CD4-positive, CD25-positive, alpha-beta regulatory T cell (primary cell): ENCODE measurements at places on chromosomes 1 and 21. TPM values are rescaled to one million over a fixed set of nuclear protein-coding genes. Genes with fewer than 3 reads are reported as not detected.

- peak; percentile 54 for DNase-seq
Measured at GRCh38 chr1:41682845-41683625, 198.6 kb upstream of the EDN2 start.

The ITLN1 gene
- total RNA-seq = not detected

- no peak for DNase-seq
Measured at GRCh38 chr1:82317671-82318070, 516.9 kb downstream of the ADGRL2 start.

The ACTA1 gene
- total RNA-seq = not detected

DNA sequence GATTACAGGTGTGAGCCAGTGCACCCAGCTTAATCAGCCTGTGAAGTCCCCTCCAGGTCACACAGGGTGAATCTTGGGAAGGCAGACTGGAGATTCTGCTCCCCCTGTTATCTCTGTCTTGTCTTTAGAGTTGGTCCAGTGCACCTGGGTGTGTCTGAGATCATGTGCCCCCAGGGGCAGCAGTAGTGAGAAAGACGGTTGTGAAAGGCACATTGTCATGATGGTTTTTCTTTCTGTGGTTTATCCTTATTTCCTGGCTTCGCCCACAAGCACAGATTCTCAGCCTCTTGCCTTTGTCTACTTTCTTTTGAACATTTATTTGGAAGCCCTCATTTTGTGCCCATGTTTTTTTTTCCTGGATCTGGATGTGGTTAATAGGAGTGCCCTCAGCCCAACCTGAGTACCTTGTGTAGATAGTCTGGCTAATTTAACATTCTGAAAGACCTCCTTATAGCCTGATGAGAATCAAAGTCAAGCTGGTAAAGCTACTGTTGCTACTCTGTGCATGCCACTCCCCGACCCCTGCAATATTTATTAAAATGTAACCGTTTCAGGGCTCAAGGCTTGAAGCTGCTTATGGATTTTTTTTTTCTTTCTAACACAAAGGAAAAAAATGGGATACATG, 23.7 kb downstream of the UCK2 start:
- no peak for DNase-seq

The OLFML3 gene
- 0.64 TPM for total RNA-seq

The SPATA21 gene
- total RNA-seq = not detected

DNA sequence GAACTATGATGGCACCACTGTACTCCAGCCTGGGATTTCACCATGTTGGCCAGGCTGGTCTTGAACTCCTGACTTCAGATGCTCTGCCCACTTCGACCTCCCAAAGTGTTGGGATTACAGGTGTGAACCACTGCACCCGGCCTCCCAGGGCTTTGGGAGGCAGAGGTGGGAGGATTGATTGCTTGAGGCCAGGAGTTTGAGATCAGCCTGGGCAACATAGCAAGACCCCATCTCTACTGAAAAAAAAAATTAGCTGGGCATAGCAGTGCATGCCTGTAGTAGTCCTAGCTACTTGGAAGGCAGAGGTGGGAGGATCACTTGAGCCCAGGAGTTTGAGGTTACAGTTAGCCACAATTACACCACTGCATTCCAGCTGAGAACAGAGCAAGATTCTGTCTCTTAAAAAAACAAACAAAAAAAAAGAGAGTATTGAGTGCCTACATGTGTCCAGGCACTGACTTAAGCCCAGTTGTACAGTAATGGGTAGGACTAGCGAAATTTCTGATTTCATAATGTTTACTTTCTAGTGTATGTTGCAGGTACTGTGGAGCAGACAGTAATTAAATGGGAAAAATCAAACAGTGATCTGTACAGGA, 4.2 kb downstream of the MANEAL start:
- no peak for DNase-seq

DNA sequence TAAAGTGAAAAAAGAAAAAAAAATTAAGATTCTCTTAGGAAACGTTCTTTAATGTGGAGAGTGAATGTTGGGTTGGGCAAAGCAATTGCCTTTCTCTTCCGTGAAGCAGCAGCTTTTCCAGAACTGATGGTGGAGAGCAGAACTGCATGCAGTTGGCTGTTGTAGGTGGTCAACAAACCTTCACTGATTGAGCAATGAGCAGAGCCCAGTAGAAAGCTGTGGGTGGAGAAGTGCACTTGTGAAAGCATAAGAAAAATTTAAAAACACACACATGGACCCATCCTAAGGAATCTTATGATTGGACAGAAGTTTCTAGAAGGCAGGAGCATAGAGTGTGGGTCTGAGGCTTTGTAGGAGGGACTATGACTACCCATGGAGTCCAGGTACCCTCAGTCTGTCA, 4.5 kb downstream of the PRELP start:
- DNase-seq = no peak

DNA sequence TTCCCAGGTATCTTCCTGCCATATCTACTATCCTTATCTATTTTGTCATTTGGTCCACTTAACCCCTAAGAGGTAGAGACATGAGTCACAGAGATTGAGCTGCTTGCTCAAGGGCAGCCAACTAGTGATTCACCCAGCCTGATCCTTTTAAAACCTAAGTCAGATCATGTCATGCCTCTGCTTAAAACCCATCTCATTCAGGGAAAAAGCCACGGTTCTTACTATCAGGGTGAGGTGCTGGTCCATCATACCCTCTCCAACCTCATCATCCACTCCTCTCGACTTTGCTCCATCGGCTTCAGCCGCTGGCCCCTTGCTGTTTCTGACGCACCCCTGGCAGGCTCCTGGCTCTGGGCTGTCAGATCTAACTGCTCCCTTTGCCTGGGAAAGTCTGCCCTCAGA, 14.4 kb upstream of the PPP1R15B start:
- no peak for DNase-seq

The OR6N1 gene
- not detected for total RNA-seq

The OLIG2 gene
- not detected for total RNA-seq

DNA sequence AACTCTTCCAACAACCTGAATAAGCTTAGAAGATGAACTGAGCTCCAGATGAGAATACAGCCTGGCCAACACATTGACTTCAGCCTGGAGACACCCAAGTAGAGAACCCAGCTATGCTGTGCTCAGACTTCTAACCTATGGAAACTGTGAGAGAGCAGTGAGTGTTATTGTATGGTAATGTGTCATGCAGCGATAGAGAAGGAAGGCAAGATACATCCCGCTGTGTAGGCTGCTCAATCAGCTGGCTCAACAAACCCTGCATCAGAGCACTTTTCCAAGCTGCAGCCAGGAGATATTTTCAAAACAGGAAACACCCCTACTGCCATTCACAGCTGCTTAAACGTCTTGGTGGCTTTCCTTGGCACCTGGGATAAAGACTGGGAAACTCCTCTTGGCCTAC, 321.3 kb downstream of the SIPA1L2 start:
- DNase-seq = no peak

- no peak for DNase-seq
Measured at GRCh38 chr1:157088607-157089006, 11.0 kb downstream of the ETV3L start.

DNA sequence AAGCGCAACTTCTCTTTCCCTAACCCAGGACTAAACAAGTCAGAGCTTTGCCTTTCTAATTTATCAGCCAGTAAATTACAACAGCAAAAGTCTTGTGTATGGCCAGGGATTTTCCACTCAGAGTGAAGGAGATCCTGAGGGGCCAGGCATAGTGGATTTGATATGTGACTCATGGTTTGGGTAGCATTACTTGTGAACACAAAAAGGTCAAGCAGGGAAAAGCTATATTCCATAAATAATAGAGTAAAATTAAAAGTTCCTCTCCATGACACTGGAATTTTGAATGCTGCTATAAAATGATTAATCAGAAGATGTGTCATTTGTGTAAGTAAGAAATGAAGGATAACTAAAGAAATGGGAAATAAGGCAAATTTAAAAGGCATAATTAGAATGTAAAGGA, 284.8 kb downstream of the HLX start:
- no peak for DNase-seq

The FCGR3B gene
- total RNA-seq = not detected

- DNase-seq = no peak
Measured at GRCh38 chr1:221644145-221644448, 97.8 kb downstream of the DUSP10 start.

The DNAJC8 gene
- total RNA-seq = 75.3 TPM

The CACNA1S gene
- total RNA-seq = not detected

- DNase-seq = no peak
Measured at GRCh38 chr1:10424034-10424433, 6.2 kb upstream of the CENPS start.

GRCh38 chr1:8701794-8702471, 115.5 kb downstream of the RERE start:
- no peak for DNase-seq

- DNase-seq = no peak
Measured at GRCh38 chr1:230224101-230224960, 157.3 kb downstream of the GALNT2 start.

DNA sequence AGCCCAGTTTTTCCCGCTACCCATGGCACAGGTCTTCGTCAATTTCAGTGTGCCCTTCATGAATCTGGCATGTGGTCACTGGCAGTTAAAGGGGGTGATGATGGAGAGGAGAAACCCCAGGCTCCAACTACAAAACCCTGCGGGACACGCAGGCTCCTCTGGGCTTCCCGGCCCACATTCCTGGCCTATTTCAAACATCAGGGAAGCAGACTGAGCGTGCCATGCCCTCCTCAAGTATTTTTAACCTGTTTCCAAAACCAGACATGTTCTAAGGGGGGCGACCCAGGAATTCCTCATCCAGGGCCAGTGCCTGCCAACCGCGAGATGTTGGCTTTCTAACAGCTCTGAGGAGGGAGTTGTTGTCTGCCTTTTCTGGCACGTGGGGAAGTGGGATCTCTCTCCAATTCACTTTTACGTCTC, 85.1 kb downstream of the CAPZB start:
- DNase-seq = no peak

GRCh38 chr1:14304381-14304865, 294.1 kb upstream of the KAZN start:
- DNase-seq = no peak

- no peak for DNase-seq
Measured at GRCh38 chr1:52032785-52033131, 852 bp downstream of the KTI12 start.

GRCh38 chr1:43011020-43011419, 52.4 kb upstream of the SLC2A1 start:
- DNase-seq = no peak

- DNase-seq = no peak
Measured at GRCh38 chr1:4179914-4180735, 280.1 kb upstream of the C1orf174 start.

The TSPAN1 gene
- not detected for total RNA-seq

The ANKRD65 gene
- total RNA-seq = not detected

The FTCD gene
- not detected for total RNA-seq

DNA sequence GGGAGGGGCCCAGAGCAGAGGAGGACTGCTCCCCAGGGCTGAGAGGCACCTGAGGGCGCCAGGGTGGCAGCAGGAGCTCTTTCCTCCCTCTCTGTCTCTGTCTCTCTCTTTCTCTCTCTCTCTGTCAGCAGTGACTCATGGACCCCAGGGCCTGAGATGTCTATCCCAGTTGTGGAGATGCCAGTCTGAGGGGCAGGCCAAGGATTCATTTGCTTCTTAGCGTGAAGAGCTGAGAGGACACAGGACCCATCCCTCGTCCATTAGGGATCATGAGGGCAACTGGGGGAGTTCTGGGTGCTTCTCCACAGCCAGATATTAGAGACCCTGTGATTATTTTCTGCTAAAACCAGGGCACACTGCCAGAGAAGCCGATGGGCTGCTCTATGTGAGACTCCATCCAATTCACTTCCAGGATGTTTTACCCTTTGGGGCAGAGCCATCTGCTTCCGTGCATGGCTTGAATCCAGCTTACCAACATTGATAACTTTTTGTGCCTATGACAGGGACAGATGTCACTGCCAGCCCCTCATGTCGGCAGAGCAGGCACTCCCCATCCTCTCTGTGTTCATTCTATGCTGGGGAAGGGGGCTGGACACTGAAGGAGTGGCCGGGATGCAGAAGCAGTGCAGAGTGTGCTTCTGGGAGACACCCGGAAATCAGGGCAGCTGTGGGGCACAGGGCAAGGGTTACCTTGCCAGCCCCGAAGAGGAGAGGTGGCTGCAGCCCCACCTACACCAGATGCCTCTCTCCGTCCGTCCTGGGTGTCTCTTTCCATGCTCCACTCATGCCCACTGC, 4.1 kb upstream of the PCBP3 start:
- no peak for DNase-seq

DNA sequence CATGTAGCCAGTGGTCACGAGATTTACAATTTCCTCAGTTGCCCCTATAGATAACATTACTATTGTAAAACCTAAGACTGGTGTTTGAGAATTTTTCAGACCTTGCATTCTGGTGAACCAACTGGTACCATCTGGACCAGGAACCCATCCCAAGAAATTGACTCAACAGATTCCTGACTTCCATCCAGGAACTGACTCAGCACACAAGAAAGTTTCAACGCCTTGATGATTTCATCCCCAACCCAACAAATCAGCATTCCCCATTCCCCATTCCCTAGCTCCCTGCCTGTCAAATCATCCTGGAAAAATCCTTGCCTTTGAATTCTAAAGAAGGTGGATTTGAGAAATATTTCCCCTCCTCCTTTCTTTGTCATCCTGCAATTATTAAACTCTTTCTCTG, 529.8 kb upstream of the PRMT6 start:
- no peak for DNase-seq

The HSD3B2 gene
- not detected for total RNA-seq

DNA sequence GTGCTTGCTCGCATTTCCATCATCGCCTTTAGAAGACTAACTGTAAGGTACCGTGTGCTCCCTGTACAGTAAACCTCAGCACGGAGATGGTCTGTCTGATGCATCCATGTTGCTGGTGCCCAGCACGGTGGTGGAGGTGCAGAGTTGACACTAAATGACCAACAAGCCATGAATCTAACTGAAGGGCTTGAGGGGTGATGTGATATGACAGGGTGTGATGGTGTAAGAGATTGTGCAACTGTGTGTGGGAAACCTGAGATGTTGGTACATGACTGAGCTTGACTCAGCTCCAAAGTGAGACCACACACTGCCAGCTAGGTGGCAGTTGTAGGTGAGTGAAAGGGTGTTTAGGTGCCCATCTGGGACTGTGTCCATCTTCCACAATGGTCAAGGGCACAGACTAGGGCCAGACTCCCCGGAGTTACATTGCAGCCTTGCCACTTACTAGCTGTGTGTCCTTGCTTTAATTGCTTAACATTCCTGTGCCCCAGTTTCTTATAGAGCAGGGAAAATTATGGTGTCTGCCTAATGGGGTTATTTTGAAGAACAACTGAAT, 21.4 kb downstream of the SLC2A1 start:
- no peak for DNase-seq

GRCh38 chr21:42682661-42683210, 29.3 kb downstream of the PDE9A start:
- DNase-seq = no peak

The IGSF9 gene
- total RNA-seq = not detected

The OR2T35 gene
- not detected for total RNA-seq

DNA sequence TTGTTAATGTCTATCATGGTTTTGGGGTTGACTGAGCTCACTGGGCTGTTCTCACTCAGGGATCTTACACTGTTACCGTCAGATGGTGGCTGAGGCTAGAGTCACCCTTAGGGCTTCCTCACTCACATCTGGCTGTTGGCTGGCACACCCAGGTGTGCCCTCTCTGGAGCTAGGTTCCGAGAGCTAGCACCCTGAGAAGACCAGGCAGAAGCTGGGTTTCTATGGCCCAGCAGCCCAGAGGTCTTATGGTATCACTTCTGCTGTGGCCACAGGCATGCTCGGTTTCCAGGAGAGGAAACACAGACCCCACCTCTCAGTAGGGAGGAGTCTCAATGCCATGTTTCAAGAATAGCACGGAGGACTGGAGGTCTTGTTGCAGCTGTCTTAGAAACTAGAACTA, 20.7 kb upstream of the KIF1B start:
- DNase-seq = no peak

The PLEKHA6 gene
- total RNA-seq = 0.17 TPM
